ENCODE measurements at places on chromosomes 3 and 15. TPM values are rescaled to one million over a fixed set of nuclear protein-coding genes. Genes with fewer than 3 reads are reported as not detected.

The TRIM59 gene
- 16.7 TPM for total RNA-seq

The TUSC7 gene
- not detected for total RNA-seq

The CAMK2N2 gene
- total RNA-seq, result 0.82 TPM

The PLAAT1 gene
- not detected for total RNA-seq

The PEX5L gene
- total RNA-seq, result not detected

The CCR4 gene
- 2.5 TPM for total RNA-seq

The AP3B2 gene
- not detected for total RNA-seq

The SLITRK3 gene
- not detected for total RNA-seq

The THAP10 gene
- not detected for total RNA-seq

The DPPA2 gene
- total RNA-seq, result not detected

The BHLHE40 gene
- total RNA-seq, result 725 TPM

The GOLGA6L9 gene
- total RNA-seq, result 3.6 TPM

The CPN2 gene
- total RNA-seq, result not detected

The GXYLT2 gene
- total RNA-seq, result not detected

The ZKSCAN7 gene
- total RNA-seq, result 6.5 TPM

The CIP2A gene
- 3.6 TPM for total RNA-seq

The TATDN2 gene
- total RNA-seq, result 75.6 TPM

The DUT gene
- 34.4 TPM for total RNA-seq

The ZNF717 gene
- 10.0 TPM for total RNA-seq

The STRC gene
- total RNA-seq, result 2.0 TPM

The PSTPIP1 gene
- total RNA-seq, result 228 TPM

The EPM2AIP1 gene
- 25.6 TPM for total RNA-seq

The IQCF5 gene
- not detected for total RNA-seq

The MKRN2 gene
- 29.4 TPM for total RNA-seq

Data from natural killer cell (primary cell).